Activated CD8-positive, alpha-beta memory T cell treated with anti-CD3 and anti-CD28 coated beads, Interleukin-2, amount 10 ng/mL, durations not matched to agents 7 days and 5 days (primary cell): ENCODE measurements at places on chromosomes 4 and X. TPM values are rescaled to one million over a fixed set of nuclear protein-coding genes. Genes with fewer than 3 reads are reported as not detected.

The FAM184B gene
- total RNA-seq = not detected

The FAM9C gene
- not detected for total RNA-seq

The AADAT gene
- not detected for total RNA-seq

The SMPX gene
- not detected for total RNA-seq

The GYPE gene
- total RNA-seq = 1.8 TPM

The ARHGAP24 gene
- not detected for total RNA-seq

The IL1RAPL1 gene
- total RNA-seq = not detected
